CD4-positive, alpha-beta T cell treated with Interferon alpha-2 for 1 hour (primary cell): ENCODE measurements at places on chromosomes 2 and 18.

- no peak for DNase-seq
Observed at GRCh38 chr18:79275992-79276391, 119.7 kb upstream of the NFATC1 start.

- DNase-seq = no peak
Observed at GRCh38 chr2:45814951-45815621, 163.6 kb downstream of the PRKCE start.

DNA sequence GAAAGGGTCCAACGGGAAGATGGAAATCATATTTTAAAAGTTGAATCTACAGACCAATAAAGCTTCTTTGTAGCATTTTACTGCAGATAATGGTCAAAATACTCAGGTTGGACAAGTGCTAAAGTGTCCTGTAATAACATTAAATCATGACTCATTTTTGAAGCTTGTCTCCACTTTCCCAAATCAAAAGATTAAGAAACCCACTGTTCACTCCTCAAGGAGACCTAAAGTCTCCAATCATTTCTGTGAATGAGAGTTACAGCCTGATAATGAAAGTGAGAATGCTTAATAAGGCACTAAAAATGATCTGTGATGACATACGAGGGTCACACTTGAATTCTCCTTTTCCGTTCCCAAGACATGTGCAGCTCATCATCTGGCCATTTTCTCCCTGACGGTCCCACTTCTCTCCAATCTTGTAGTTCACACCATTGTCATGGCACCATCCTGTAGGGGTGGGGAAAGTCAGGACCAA is 53.4 kb downstream of the ATIC start:
- DNase-seq = no peak

- DNase-seq = no peak
Observed at GRCh38 chr2:59578349-59578748, 975.1 kb downstream of the BCL11A start.

- DNase-seq = no peak
Observed at GRCh38 chr2:47265751-47266231, 110.7 kb upstream of the STPG4 start.

DNA sequence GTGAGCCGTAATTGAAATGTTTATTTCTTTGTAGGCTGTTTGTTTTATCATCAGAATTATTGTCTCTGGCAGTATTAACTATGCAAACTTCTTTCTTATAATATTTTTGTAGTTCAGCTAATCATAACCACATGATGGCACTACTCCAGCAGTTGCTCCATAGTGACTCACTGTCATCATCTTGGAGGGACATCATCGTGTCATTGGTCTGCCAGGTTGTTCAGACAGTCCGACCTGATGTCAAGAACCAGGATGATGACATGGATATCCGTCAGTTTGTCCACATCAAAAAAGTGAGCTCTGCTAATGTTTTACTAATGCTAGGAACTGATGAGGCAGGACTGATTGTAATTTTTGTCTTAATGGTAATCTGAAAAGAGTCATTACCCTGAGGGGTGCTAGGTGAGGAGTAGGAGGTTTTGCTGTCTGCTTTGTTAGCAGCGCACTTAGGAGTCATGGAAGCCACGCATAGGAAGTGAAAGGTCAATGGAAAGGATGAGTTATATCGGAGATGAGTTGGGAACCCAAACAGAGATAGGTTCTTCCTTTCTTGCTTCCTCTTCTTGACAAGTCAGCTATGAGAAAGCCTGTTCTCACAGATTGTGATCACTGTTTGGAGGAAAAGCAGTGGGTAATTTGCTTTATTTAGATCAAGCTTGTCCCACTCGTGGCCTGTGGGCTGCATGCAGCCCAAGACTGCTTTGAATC is 49.2 kb downstream of the PIKFYVE start:
- no peak for DNase-seq
